AG08396 (cell line): ENCODE measurements at places on chromosomes 7 and 10.

- no peak for DNase-seq
These were observed 10.1 kb upstream of the UNC5B start for GRCh38 chr10:71202314-71202713.

GRCh38 chr7:26646336-26647048 is 217.9 kb downstream of the SKAP2 start:
- DNase-seq, result no peak

DNA sequence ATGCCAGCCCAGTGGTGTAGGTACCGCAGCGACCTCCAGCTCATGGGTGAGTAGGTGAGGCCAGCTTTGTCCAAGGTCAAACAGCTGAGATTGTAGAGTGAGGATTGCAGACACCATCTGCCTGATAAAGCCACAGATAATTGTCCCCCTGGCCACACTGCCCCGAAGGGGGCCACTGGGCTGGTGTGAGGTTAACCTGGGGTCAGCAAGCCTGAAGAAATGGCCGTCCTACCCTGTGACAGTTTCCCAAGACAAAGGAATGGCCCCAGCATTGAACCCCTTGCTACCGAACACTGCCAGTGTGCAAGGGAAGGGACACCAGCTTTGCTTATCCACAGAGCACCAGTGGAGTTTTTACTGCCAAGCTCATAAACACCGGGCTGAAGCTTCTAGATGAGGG is 23.0 kb downstream of the ECHDC3 start:
- no peak for DNase-seq

- DNase-seq, result no peak
These were observed 36.2 kb downstream of the KAT6B start for GRCh38 chr10:74862625-74863024.

DNA sequence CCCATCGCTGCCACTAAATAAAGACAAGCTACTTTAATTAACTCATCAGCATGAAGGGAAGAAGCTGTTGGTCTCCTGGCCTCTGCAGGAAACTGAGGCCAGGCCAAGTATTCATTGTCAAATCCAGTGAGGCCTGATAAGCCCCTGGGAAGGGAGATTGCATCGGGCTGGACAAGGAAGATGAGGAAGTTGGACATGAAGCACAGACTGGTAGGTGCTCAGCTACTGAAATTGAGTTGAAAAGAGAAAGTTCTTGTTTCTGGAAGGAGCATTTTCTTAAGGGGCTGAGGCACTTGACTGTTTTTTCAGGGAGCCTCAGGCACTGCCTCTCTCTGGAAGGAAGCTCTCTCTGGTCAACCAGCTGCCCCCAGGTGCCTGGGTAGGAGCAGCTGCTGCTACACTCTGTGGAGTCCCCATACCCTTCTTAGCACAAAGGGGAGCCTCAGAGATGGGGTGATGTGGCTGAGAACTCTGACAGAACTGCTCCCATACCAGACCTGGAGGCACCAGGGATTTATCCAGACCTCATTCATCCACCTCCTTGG is 90.3 kb upstream of the IKZF1 start:
- DNase-seq, result no peak

- DNase-seq, result no peak
These were observed 33.4 kb downstream of the PRPS1L1 start for GRCh38 chr7:17994079-17994850.

GRCh38 chr10:120555842-120556532 is 99.0 kb downstream of the PLPP4 start:
- DNase-seq, result no peak

GRCh38 chr10:12351447-12351846 is 2.1 kb downstream of the CAMK1D start:
- no peak for DNase-seq

- no peak for DNase-seq
These were observed 1012.8 kb downstream of the LRMDA start for GRCh38 chr10:76444034-76444800.

DNA sequence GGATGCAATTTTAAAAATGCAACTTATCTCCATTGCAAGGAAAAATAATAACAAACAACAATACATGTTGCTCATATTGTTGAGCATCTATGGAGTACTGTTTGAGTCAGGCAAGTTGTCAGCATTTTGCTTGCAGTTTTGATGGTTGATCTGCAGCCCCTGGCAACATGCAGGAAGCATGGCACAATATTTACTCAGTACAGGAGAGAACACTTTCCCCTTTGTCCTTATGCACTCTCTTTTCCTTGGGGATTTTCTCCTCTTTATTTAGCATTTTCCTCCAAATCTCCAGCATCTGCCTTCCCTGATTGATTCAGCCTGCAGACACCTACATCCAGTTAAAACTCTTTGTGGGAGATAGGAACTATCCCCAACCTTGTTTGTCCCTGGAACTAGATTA is 620.5 kb upstream of the LRRN3 start:
- DNase-seq, result no peak

DNA sequence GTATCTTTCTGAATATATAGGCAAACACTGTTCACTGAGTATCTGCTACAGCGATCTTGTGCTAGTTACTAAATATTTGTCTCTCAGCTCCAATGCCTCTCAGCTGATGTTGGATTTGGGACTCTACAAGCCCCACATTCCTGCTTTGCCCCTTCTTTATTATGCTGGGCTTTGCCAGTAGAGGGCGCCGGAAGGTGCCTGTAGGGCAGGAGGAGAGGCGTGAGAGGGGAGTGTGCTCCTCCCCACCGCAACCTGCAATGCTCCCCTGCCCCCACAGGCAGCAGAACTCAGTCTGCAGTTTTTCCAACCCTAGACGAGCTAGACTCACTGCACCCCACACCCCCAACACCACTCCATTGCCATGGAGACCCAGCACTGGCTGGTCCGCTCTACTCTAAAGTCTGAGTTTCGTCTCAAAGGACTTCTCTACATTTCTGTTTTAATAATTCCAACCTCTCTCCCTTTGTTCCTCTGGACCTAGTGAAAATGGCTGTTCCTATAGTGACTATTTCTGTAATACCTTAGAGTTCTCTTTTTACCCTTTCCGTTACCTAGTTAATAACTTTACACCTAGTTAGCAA is 337.6 kb downstream of the CCSER2 start:
- DNase-seq, result no peak

- no peak for DNase-seq
These were observed 312.8 kb downstream of the LRMDA start for GRCh38 chr10:75744261-75744660.

DNA sequence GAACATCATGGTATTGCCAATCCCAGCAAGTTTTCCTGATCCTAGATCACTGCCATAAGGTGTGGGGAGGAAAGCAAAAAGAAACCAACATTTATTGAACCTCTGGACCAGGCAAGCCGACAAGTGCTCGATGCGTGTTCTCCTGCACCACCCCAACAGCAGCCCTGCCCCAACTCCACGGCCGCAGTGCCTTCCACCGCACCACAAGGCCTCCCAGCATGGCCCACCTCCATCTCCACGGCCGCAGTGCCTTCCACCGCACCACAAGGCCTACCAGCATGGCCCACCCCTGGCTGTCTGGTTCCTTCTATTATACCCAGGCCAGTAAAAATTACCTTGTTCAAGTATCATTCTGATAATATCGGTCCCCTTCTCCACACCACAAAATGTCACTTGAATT is 8.7 kb downstream of the HIPK2 start:
- no peak for DNase-seq

- no peak for DNase-seq
These were observed 9.0 kb downstream of the GTF2IRD1 start for GRCh38 chr7:74462707-74463100.

DNA sequence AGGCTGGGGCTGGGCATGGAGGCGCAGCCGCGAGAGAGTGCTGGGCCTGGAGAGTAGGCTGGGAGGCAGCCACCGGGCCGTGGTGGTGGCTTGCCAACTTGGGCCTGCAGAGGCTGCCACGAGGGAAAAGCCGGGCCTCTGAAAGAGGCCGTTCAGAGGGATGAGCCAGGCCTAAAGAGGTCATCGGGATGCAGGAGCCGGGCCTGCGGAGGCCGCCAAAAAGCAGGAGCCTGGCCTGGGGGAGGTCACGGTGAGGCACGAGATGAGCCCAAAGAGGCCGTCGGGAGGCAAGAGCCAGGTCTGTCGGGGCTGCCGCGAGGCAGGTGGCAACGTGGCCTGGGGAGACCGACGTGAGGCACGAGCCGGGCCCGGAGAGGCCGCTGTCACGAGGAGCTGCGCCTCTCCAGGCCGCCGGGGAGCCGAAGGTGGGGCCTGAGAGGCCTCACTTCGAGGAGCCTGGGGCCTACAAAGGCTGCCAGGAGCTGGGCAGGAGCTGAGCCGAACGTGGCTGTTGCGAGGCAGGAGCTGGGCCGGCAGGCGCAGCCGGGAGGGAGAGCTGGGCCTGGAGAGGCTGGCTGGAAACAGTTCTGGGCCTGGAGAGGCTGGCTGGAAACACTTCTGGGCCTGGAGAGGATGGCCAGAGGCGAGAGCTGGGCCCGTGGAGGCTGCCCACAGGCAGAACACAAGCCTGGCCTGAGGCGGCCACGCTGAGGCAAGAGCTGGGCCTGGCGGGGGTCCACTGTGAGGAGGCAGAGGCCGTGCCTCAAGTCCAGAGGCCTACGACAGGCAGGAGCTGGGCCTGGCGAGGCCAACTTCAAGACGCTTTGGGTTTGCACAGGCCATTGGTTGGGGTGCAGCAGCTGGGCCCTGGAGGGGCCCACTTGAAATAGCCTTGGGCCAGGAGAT is 24.6 kb downstream of the MDH2 start:
- no peak for DNase-seq

- DNase-seq, result peak; percentile 10
These were observed 163.4 kb downstream of the RAPGEF5 start for GRCh38 chr7:22193450-22193983.

GRCh38 chr10:35971397-35971796 is 329.3 kb upstream of the FZD8 start:
- DNase-seq, result no peak

DNA sequence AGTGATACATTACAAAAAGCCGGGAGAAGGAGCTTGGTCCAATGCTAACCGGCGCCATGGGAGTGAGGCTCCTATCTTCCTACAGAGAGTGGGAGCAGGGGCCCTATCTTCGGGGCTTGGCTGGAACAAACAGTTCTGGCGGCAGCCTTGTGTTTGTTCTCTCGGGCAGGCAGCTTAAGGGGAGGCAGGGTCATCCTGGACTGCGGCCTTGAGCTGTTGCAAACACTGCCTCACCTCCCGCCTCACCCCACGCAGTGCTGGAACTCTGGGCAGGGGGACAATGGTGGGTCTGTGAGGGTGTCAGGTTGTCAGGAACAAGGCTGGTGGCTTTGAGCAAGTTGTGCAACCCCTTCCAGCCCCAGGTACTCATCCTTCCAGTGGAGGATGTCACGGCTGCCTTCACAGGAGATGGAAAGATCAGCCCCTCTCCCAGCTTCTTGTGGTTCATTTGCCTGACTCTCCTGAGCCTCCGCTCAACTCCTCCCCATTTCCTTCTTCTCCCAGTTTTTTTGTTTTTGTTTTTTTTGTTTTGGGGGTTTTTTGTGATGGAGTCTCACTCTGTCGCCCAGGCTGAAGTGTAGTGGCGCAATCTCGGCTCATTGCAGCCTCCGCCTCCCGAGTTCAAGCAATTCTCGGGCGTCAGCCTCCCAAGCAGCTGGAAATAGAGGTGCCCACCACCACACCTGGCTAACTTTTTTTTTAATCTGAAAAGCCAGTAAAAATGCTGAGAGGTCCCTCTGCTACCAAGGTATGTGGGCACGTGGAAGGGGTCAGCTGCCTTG is 57.4 kb downstream of the SPOCK2 start:
- DNase-seq, result no peak

DNA sequence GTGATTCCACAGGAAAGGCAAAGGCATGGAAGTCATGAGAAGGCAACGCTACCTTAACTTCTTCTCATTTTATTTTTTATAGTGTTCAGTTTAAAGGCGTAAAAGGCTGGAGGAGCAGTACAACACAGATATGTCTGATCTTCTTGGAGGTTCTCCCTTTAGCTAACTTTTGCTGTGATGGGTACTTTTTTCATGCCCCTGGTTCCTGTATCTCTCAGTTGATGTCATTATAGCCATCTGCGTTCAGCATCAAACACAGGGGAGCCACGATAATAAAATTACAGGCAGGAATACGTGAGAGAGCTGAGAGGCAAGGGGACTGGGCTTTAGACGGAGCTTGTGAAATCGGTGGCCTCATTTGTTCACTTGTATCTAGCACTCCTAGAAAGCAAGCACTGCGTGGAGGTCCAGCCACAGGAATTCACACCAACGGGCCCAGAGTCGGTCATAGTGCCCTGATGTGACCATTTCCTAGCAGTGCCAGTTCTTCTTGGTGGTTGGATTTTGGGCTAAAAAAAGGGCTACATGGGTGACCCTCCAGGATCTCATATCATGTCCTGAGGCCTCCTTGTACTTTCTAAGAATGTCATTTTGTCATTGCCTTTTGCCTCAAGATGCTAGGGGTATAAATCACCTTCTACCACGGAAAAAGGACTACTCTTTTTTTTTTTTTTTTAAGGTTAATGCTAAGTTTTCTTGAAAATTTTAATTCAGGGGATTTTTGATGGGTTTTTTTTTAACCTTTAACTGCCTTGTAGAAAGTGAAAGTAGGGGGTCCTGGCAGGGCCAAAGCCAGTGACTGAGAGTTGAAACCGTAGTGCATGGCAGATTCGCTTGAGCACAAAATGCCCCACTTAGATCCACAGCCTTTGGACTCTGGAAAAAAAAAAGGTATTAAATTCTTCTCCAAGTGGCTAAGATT is 191.5 kb downstream of the CELF2 start:
- DNase-seq, result no peak

- DNase-seq, result no peak
These were observed 13.8 kb downstream of the RSBN1L start for GRCh38 chr7:77710067-77710466.

GRCh38 chr10:49394933-49395740 is 752 bp downstream of the DRGX start:
- no peak for DNase-seq

DNA sequence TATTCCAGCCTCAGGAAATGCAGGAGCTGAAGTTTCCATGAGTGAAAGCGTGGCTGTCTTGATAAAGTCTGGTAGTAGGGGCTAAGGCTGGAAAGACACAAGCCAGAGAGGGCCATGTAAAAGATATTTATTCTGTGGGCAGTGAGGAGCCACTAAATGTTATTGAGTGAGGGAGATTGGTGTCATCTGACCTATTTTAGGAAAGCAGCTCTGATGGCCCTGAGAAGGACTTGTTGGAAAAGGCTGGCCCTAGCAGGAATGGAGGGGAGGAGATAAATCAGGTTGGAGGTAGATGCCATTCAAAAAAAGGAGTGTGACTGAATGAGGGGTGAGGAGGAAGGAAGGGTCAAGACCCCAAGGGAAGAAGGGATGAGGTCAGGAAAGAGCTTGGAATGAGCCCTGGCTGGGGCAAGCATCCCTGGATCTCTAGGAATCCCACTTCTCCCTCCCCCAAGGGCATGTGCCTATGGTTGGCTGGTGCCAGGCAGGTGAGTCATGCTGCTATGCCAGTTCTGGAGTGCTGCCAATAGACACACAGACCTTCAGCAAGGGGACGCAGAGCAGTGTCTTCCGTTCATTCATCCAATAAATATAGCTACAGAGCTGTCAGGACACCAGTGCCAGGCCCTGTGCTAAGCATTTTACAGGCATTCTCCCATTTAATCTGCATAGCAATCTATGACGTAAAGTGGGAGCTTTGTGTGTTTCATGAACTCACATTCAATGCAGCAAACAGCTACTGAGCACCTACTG is 2.0 kb downstream of the ANKRD2 start:
- DNase-seq, result peak; percentile 85

GRCh38 chr7:82559193-82559805 is 115.7 kb upstream of the CACNA2D1 start:
- DNase-seq, result no peak

- peak; percentile 93 for DNase-seq
These were observed 188.5 kb downstream of the ZMYND11 start for GRCh38 chr10:323651-324293.
